T-helper 17 cell (primary cell): ENCODE measurements at places on chromosomes 4 and X. TPM values are rescaled to one million over a fixed set of nuclear protein-coding genes. Genes with fewer than 3 reads are reported as not detected.

DNA sequence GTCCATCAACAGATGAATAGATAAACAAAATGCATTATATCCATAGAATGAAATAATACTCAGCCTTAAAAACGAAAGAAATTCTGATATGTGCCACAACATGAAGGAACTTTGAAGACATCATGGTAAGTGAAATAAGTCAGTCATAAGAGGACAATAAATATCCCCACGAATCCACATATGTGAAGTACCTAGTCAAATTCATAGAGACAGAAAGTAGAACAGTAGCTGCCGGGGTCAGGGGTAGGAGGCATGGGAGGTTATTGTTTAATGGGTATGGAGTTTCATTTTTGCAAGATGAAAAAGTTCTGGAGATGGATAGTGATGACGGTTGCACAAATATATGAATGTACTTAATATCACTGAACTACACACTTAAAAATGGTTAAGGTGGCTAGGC lies 151.6 kb upstream of the MAP3K15 start:
- DNase-seq, result no peak

- DNase-seq, result no peak
Measured at GRCh38 chr4:78613522-78614321, 62.2 kb downstream of the ANXA3 start.

Gene SPANXA1
- total RNA-seq, result not detected

- DNase-seq, result no peak
Measured at GRCh38 chr4:146852360-146852759, 93.3 kb downstream of the TTC29 start.

DNA sequence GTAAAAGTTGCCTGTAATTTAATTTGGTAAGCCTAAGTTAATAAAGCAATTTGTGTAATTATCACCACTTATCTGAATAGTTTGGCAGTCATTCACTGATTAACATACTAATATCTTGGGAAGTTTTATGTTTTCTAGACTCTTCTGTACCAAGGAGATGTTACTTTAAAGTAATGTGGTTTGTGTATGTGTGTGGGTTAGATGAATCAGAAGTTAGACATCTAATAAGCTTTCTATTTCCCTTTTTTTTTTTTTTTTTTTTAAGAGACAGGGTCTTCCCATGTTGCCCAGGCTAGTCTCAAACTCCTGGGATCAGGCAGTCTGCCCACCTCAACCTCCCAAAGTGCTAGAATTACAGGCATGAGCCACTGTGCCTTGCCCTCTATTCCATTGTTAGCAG lies 5.3 kb downstream of the SLAIN2 start:
- no peak for DNase-seq

- no peak for DNase-seq
Measured at GRCh38 chr4:140090215-140090731, 63.7 kb downstream of the MAML3 start.

DNA sequence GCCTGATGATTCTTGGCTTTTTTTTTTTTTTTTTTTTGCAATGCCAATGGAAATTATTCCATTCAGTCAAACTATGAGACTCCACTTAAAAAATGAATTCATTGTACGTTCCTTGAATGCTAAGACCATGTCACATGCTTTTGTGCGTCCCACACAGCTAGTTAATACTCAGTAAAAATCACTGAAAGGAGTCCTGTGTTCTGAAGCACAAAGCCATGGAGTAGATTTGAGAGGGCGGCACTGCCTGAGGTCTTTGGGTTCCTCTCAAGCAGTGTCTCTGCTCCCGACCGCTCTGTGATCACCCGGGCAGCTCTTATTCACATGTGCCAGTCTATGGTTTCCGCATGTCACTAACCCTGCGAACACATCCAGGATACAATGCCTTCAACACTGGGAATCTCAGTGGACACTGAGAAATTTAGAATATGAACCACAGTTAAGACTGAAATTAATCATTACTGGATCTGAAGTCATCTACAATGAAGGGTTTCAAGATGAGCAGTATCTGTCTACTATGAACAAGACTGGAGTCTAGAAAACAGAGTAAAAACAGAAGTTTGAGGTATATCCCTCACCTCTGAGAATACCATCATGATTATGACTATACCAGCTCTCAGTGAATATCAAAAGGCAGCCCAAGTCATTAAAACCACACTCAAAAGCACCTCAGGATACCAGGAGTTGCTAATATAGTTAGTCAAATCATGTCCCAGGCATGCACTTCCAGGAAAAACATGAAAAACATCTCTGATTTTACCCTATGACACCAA lies 193.0 kb downstream of the MGST2 start:
- no peak for DNase-seq

Gene AWAT2
- not detected for total RNA-seq

DNA sequence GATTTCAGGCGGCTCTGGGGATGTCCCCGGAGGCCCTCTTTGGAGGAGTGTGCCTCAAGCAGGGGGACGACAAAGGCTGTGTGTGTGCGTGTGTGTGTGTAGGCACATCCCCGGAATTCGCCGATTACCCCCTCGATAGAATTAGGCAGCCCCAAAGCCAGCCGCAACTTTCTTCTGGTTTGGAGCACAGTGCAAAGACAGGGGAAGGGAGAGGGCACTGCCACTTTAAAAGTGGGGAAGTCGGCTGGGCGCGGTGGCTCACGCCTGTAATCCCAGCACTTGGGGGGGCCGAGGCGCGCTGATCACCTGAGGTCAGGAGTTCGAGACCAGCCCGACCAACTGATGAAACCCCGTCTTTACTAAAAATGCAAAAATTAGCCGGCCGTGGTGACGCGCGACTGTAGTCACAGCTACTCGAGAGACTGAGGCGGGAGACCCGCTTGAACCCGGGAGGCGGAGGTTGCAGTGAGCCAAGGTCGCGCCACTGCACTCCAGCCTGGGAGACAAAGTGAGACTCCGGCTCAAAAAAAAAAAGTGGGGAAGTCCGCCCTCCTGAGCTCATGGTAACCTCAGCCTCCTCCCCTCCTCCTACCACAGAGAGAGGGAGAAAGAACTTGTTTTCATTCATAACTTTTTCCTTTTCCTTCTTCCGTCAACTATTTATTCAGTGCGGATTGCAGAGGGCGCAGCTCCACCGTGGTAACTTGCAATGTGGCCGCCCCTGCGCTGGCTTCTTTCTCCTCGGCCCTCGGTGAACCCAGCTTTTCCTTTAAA lies 2.4 kb downstream of the SPRY1 start:
- DNase-seq, result peak; percentile 41

DNA sequence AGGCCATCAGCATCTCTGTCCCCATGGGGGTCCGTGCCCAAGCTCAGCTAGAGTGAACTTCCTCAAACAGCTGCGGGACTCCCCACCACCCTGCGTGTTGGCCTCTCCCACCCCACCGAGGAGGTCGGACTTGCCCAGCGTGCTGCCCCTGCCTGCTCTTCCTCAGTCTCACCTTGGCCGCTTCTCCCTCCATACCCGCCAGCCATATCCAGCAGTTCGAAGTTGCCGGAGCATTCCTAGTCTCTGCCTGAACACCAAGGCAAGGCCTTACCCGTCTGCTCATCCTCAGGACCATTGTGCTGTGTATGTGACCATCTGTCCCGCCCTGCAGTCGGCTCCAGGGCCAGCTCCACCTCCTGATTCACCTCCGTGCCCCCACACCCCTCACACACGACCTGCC lies 84.5 kb downstream of the WFS1 start:
- no peak for DNase-seq

DNA sequence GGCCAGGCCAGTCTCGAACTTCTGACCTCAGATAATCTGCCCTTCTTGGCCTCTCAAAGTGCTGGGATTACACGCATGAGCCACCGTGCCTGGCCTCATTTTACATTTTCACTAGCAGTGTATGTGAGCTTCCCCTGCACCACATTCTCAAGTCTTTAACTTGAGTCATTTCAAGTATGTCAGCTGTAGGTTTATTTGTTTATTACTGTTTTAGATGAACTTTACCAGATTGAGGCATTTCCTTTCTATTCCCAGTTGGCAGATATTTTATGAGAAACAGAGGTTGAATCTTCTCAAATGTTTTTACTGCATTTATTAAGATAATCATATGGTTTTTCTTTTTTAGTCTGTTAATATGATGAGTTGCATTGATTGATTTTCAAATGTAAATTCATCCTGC lies 114.6 kb upstream of the SH3RF1 start:
- no peak for DNase-seq

DNA sequence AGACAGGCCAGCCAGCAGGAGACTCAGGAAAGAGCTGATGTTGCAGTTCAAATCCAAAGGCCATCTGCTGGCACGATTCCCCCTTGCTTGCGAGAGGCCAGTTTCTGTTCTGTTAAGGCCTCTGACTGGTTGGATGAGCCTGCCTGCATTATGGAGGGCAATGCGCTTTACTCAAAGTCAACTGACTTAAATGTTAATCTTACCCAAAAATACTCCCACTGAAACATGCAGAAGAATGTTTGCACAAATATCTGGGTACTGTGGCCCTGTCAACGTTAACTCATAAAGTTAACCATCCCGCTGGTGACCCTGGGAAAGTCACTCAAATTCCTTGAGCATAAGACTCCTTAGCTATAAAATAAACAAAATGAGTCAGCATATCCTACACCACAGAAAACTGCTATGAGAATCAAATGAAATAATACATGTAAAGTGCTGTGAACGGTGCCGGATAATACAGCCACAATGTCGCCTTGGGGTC lies 326.4 kb downstream of the EVC2 start:
- no peak for DNase-seq

Gene FGD1
- not detected for total RNA-seq

Gene TMPRSS11D
- not detected for total RNA-seq

DNA sequence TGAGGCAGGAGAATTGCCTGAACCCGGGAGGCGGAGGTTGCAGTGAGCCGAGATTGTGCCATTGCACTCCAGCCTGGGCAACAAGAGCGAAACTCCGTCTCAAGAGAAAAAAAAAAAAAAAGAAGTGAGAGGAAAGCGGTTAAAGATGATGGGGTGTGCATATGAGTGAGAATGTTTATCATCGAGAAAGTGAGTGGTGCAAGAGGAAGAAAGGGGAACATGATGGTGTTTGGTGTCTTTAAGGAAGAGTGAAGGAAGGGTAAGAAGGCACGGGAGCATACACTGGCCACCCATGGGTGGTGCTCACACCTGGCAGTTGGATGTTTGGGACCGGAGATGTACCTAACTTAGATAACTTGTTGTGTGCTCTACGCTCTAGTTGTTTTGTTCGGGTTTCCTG lies 62.2 kb downstream of the STOX2 start:
- DNase-seq, result no peak

- DNase-seq, result no peak
Measured at GRCh38 chrX:116232833-116233232, 62.3 kb downstream of the AGTR2 start.

- no peak for DNase-seq
Measured at GRCh38 chr4:48944756-48945241, 38.2 kb upstream of the OCIAD2 start.

- DNase-seq, result no peak
Measured at GRCh38 chrX:71954458-71954857, 43.8 kb downstream of the NHSL2 start.

Gene HUWE1
- total RNA-seq, result 211 TPM

- no peak for DNase-seq
Measured at GRCh38 chrX:69037786-69038185, 127.5 kb downstream of the PJA1 start.

- DNase-seq, result no peak
Measured at GRCh38 chrX:13938829-13939530, 90.7 kb downstream of the GEMIN8 start.

DNA sequence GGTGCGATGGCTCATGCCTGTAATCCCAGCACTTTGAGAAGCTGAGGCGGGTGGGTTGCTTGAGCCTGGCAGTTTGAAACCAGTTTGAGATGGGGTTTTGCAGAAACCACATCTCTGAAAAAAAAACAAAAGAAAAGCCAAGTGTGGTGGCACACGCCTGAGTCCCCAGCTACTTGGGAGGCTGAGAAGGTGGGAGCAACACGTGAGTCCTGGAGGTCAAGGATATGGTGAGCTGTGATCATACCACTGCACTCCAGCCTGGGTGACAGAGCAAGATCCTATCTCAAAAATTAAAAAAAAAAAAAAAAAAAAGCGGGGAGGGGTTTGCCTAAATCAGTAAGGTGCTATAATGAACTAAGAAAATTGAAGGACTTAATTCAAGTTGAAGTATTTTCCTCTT lies 58.2 kb upstream of the TBC1D14 start:
- DNase-seq, result no peak

Gene IQCM
- not detected for total RNA-seq

DNA sequence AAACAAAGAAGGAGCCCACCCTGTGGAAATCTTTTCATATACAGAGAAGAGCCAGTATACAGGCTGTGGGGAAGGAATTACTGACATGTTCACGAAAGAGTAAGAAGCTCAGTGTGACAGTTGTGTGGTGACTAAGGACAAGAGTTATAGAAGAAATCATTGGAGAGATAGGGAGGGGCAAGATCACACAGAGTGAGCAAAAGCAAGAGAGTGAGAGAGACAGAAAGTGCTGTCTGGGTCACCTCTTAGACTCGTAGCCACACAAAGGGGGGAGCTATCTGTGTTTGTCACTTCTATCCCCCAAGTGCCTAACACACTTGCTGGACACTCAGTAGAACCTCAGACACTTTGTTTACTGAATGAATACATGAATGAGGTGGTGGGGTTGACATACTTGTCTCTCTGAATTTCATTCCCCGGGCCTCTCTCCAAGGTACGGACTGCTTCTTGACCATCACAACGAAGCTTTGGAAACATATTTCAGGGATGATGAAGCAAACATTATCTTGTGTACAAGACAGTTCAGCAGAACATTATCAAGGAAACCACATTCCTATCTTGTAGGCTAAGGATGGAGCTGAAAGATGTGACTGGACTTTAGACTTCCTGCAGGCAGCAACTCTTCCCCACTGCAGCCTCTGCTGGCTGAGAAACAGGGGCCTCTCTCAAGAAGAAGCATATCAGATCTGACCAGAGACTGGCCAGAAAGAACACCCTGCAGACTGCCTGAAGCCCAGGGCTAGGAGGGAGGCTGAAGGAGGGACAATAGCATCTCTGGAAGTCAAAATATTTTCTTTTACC lies 168.2 kb downstream of the AMELX start:
- no peak for DNase-seq

DNA sequence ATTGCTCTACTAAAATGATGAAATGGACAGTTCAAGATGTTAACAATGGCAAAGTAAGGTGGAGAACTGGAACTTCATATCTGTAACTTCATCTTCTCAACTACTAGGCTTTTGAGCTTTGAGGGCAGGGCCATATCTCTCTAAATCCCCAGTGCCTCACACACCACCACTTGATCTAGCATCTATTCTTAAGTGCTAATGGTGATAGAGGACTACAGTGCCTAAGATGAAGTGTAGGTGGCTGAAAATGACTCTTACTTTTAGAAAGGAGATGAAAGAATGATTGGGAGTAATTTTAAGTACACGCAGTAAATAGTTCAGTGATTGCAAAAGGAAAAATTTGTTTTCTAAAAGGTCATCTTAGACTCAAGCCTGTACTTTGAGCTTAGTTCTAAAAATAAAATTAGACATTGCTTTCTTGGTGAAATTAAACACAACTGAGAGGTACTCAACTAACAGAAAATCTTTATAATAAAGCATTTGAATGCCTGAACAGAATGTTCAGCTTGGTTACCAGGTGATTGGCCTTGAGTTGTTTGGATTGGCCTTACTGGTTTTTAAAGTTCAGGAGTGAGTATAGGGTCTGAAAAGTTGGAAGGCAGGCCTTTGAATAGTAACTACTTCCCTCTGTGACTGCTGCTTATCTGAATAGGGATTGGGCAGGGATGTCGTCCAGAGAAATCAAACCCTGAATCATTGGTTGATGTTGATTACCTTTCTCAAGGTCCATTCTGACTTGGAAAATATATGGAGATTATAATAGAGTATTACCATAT lies 45.4 kb downstream of the DIAPH2 start:
- no peak for DNase-seq

Gene HPGDS
- total RNA-seq, result 0.37 TPM

GRCh38 chr4:40333921-40334352 lies 1.2 kb upstream of the CHRNA9 start:
- DNase-seq, result no peak
